ENCODE measurements at places on chromosomes 12 and 14.

DNA sequence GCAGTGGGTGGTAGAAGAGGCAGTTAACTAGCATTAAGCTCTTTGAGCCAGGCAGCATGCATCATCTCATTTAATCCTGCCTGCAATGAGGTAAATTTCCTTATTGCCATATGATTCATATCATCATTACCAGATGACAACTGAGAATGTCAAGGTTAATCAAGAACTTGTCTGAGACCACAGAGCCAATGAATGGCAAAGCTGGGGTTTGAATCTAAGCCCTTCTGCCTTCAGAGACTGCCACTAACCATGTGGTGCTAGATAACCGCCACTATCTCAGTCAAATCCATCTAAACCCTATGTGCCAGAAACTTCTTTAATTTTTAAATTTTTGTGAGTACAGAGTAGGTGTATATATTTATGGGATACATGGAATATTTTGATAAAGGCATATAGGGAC, 77.8 kb upstream of the GRIP1 start:
- no peak for DNase-seq

DNA sequence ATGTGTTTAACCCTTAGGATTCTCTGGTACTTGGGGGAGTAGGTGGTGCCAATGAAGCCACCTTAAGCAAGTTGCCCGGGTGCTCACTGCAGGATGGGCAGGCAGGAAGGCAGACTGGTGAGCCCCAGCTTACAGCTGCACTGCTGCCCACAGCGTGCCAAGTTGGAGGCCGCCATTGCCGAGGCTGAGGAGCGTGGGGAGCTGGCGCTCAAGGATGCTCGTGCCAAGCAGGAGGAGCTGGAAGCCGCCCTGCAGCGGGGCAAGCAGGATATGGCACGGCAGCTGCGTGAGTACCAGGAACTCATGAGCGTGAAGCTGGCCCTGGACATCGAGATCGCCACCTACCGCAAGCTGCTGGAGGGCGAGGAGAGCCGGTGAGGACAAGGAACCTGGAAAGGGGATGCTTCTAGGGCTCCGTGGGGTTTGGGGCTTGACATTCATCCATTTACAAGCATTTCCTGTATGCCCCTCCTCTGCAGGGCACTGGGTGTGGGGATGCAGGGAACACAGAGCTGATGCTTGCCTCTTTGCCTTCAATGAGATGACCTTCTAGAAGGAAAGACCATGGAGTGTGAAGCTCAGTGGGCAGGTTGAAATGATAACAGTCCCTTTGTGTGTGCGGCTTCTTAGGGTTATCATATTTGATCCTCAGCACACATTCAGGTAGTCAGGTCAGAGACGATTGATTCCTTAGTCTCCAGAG, 12.4 kb downstream of the KRT7 start:
- no peak for DNase-seq

DNA sequence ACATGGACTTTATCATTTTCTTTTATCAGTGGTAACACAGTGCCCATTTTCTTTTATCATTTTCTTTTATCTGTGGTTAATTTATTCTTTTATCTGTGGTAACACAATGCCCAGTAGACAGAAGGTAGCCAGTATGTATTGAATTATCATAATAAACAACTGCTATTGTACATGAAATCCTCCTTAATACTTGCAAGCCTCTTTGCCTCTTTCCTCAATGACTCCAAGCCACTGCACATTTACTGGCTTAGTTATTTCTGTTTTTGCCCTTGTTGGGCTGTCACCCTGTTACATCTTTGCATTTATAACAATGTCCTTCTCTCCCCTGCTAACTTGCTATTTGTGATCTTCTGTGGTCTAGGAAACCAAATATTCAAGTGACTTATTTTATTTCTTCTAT, 345.0 kb downstream of the ATP23 start:
- DNase-seq: no peak

- no peak for DNase-seq
Measured at GRCh38 chr14:100391724-100392123, 68.6 kb downstream of the SLC25A47 start.

GRCh38 chr12:34218193-34219045, 196.1 kb downstream of the ALG10 start:
- DNase-seq: peak; percentile 28

DNA sequence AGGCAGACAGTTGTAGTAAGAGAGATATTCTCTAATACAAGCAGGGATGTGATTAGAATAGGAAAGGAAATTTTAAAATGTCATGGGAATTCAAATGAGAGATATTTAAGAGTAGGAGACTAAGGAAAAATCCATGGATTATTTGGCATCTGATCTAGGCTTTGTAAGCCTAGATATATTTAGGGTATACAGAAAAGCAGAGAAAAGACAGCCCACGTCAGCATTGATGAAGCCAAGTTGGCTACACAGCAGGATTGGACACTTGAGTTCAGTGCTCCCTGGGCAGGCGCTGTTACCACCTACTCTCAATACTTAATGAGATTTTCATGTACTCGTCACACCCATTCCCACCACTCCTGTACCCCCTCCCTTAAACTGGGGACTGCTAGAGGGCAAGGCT, 1.7 kb upstream of the KCNJ8 start:
- DNase-seq: no peak

- peak; percentile 4 for DNase-seq
Measured at GRCh38 chr14:90518941-90519256, 122.1 kb downstream of the CALM1 start.

Measured in stimulated activated CD8-positive, alpha-beta memory T cell treated with anti-CD3 and anti-CD28 coated beads, Interleukin-7, amount 100 ng/mL, for 1 hour (primary cell).